ENCODE measurements at places on chromosomes 1 and 21. TPM values are rescaled to one million over a fixed set of nuclear protein-coding genes. Genes with fewer than 3 reads are reported as not detected.

Gene CFAP57
- 0.31 TPM for total RNA-seq

Gene HHAT
- total RNA-seq, result 7.7 TPM

Gene PRSS38
- total RNA-seq, result not detected

Gene CNIH3
- 6.7 TPM for total RNA-seq

Gene CYP4A22
- 0.58 TPM for total RNA-seq

Gene OVAAL
- not detected for total RNA-seq

Gene SPSB1
- 20.1 TPM for total RNA-seq

Gene NHLH1
- total RNA-seq, result not detected

Gene ST6GALNAC3
- 12.3 TPM for total RNA-seq

Gene NCAM2
- total RNA-seq, result 41.2 TPM

Gene HES3
- not detected for total RNA-seq

Gene SAMD13
- 0.76 TPM for total RNA-seq

Gene NPPB
- total RNA-seq, result not detected

Gene CFAP141
- total RNA-seq, result not detected

Gene NBPF15
- total RNA-seq, result 50.8 TPM

Gene SLC45A1
- total RNA-seq, result 2.5 TPM

Gene PKP1
- 8.2 TPM for total RNA-seq

Gene SLC6A9
- 6.5 TPM for total RNA-seq

Gene IL24
- not detected for total RNA-seq

Gene CHODL
- 1.5 TPM for total RNA-seq

Gene PPIAL4G
- total RNA-seq, result not detected

Gene NUAK2
- 4.7 TPM for total RNA-seq

Gene PRKAB2
- 19.0 TPM for total RNA-seq

Gene RGS8
- total RNA-seq, result 0.13 TPM

Gene OR2T2
- total RNA-seq, result not detected

Gene CPTP
- total RNA-seq, result 15.7 TPM

Gene HMCN1
- 6.9 TPM for total RNA-seq

Gene FCRL6
- 1.2 TPM for total RNA-seq

Gene NLRP3
- 6.6 TPM for total RNA-seq

Gene MAN1C1
- 29.4 TPM for total RNA-seq

Gene LRRC38
- not detected for total RNA-seq

Gene KRTAP12-1
- not detected for total RNA-seq

Gene PDZK1
- total RNA-seq, result 0.58 TPM
